M059J (cell line): ENCODE measurements at places on chromosomes 4 and X.

DNA sequence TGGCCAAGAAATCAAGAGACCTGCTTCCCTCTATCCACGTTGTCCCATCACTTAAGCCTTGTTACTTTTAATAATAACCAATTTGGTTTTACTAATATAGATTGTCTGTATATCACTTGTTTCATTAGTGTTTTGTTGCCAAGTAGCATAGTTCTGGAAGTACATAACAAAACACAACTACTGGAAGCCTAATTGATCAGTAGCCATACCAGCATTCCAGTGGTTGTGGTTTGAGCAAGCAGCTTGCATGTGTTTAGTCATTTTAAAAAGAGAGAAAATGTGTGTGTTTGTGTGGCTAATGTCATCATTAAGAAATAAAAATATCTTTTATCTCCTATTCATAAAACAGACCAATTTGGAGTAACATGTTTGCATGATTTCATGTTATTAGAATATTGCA lies 70.8 kb downstream of the PTPN13 start:
- peak; percentile 69 for DNase-seq

GRCh38 chrX:41737065-41737464 lies 13.1 kb downstream of the GPR82 start:
- no peak for DNase-seq

- no peak for DNase-seq
Measured at GRCh38 chrX:154022108-154022507, 2.4 kb upstream of the IRAK1 start.

- DNase-seq = no peak
Measured at GRCh38 chr4:14582677-14583076, 419.6 kb upstream of the CPEB2 start.

DNA sequence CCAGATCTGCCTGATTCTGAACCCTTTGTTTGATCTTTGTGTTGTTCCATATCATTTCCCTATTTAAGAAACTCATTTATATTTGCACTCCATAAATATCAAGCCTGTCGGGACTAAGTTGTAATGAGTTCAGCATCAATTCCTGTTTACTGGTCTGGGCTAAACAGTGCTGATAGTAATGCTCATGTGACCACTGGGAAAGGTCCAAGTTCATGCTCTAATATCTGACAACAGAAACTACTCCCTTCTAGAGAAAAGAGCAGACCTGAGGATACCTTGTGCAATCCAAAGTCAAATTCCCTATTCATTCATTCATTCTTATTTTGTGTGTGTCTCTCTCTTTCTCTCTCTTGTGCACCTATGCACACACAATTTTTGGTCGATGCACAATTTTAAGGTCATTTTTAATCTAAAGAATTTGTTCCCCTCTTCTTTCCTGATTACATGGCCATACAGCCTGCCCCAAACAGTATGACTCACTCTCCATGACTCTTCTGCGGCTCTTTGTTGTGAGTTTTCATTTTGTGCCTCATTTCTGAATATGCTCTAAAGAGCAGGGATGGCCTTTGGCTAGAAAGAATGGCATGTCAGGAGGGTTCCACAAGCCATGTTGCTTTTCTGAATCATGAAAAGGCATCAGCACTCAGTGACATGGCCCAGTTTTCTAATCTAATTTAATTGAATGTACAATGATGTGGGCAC lies 664.3 kb downstream of the RPA4 start:
- peak; percentile 58 for DNase-seq

- DNase-seq = peak; percentile 31
Measured at GRCh38 chr4:37661772-37662171, 24.4 kb downstream of the RELL1 start.

DNA sequence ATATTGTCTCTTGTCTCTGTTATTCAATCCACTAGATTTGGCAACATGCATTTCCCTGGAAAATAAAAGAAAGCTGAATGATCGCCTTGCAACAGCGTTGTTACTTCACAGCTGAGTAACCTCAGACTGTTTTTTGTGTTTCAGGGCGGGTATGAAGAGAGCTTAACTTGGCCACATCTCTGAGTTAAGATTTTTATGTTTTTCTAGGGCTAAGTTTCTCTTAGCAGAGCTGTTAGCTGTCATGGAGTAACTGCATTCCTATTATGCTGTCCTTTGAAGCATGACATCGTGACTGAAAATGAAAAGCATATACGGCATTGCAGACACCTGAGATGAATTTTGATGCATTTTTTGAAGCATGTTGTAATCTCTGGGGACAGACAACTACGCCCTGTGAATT lies 1798.9 kb downstream of the PCDH7 start:
- no peak for DNase-seq

DNA sequence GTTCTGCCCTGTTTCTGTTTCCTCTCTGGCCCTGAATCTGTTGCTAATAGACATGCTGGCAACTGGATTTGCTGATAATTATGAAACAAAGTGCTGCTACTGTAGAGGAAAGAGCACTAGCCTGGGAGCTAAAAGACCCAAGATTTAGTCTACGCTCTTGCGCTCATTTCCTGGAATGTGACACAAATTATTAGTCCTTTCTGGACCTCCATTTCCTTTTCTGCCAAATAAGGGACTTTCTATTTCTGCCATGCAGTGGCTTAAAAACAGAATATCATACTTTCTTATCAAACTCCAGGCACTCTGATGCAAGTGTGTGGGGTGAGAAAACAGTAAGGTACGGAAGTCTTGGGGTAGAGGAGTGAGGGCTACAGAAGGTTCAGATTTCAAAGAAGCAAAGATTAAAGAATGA lies 48.3 kb upstream of the GPR174 start:
- DNase-seq = no peak

DNA sequence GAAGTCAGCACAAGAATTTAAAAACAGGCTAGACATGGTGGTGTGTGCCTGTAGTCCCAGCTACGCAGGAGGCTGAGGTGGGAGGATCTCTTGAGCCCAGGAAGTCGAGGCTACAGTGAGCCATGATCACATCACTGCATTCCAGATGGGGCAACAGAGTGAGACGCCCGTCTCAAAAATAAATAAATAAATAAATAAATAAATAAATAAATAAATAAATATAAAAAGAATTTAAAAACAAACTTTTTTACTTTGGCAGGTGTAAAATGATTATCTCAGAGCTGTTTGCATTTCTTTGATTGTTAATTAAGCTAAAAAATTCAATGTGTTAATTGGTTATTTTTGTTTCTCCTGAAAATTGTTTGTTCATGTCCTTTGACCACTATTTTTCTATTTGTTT lies 97.5 kb upstream of the RPS6KA3 start:
- DNase-seq = no peak

GRCh38 chr4:169263791-169264392 lies 6.9 kb downstream of the SH3RF1 start:
- no peak for DNase-seq

DNA sequence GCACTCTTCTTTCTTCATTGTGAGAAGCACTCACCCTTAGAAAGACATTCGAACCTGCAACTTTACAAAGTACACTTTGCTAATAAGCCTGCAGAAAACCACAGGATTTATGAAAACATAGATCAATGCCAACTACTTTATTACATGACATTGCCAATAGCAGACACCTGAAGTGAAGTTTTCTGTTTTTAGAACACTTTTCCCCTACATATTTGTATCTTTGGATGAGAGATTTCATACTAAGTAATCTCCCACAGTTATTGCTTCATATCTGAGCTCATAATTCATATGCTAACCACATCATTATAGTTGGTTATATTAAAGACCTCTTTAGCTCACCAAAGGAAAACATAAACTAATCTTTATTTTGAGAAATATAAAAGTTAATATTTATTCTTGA lies 276.5 kb upstream of the CTSO start:
- no peak for DNase-seq

GRCh38 chrX:63426519-63426918 lies 75.4 kb upstream of the SPIN4 start:
- no peak for DNase-seq

- DNase-seq = peak; percentile 38
Measured at GRCh38 chr4:177489471-177490246, 47.4 kb upstream of the AGA start.

DNA sequence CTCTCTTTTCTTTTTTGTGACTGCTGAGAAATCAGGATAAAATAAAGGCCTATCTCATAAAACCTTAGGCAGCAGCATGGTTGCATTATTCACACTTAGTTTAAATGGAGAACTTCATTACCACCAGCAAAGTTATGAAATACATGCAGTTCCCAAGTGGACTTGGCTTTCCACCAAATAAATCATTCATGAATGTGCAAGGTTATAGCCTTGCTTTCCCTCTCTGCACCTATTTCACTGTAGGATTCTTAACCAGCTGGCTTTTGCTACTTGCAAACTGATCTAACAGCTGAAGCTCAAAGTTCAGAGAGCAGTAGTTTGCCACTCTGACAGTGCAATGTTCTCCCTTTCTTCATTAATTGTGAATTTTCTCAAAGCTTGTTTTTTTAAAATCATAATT lies 140.1 kb upstream of the SMIM31 start:
- peak; percentile 0 for DNase-seq

DNA sequence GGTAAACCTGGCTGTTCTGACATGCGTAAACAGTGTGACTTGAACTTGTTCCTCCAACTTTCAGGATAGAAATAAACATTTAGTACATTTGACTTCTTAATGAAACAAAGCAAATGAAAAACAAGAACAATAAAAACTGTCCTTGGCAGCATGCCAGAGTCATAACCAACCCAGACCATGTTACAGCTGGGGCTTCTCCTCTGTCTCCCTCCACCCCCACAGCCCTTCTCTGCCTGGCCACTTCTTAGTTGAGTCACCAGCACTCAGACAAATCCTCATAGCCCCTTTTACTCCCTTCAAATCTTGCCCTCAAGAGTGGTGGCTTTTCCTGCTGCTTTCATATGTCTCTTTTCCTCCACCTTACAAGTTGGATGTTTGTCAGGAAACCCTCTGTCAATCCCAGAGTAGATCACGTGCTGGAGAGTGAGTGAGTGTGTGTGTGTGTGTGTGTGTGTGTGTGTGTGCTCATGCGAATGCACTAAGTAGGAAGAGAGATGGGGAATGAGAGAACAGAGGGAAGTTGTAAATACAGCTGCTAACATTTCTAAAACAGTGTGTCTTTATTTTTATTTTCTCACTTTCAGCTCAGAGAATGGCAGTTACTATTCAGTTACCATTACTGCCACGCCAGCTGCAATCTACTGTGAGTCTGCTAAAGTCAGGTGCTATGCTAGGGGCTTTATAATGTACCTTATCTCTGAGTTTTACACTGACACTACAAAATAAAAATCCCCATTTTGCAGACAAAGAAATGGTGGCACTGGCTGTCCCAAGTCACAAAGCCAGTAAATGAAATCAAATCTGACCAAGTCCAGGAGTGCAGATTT lies 15.0 kb downstream of the SCARB2 start:
- peak; percentile 74 for DNase-seq

DNA sequence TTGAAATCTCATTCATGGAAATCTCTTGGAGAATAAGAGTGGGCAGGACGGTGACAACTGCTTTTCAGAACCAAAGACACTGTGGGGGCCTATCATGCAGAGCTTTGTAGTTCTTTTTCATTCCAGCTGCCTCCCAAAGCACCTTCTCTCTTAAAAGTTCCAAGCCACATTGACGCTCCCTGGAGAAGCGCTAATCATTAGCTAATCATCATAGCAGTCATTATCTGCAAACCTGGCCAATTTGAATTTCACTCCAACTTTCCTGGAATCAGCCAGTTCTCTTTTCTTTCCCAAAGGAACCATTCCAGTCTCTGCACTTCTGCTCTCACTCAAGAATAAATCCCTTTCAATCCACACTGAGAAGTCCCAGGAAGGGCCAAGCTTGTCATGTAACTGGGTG lies 1144.1 kb upstream of the IGFBP7 start:
- no peak for DNase-seq

- no peak for DNase-seq
Measured at GRCh38 chrX:146186540-146186939, 368.9 kb downstream of the SLITRK2 start.
